ENCODE measurements at places on chromosomes 6 and 20.

GRCh38 chr6:31701666-31702404, 1.3 kb downstream of the ABHD16A start:
- DNase-seq = no peak

DNA sequence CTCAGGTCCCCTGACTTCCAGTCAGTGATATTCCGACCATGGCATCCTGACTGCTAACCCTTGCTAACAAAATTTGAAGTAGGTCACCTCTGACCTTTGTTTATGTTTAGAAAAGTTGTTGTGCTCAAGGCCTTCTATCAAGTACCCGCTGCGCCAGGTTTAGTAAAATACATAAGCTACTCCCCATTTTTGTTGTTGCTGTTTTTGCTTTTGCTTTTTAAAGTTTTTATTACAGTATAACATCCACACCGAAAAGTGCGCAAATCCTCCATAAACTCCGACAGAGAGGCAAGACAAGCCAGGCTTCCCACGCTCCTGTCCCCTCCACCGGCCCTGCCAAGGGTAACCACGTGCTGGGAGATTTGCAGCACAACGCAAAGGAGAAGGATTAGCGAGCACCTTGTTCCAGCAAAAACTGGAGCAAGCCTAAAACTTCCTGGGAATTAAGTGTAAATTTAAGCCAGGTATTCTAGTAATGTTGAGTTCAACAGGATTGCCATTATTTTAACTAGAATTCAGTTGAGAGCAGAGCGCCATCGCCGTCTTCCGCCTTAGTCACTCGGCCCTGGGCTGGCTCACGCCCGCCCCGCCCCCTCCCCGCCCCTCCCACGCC, 17.8 kb upstream of the HMGN4 start:
- DNase-seq = no peak

DNA sequence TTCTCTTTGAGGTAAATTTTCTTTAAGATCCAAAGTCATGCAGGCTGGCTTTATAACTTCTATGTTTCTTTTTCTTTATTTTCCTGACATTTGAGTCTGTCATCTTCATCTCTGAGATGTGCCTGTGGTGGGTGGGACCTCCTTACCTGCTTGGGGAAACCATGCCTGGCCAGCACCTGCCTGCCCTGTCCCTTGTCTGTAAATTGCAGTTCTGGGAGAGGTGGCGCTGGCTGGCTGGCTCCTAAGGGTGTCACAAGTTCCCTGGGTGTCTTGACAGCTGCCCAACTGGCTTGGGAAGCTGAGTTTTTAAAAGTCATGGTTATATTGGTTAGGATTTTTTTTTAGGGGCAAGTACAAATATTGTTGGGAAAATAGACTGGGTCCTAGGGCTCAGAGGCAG, 36.3 kb downstream of the SCAND1 start:
- DNase-seq = no peak

GRCh38 chr20:6081236-6081635, 27.4 kb upstream of the LRRN4 start:
- no peak for DNase-seq

DNA sequence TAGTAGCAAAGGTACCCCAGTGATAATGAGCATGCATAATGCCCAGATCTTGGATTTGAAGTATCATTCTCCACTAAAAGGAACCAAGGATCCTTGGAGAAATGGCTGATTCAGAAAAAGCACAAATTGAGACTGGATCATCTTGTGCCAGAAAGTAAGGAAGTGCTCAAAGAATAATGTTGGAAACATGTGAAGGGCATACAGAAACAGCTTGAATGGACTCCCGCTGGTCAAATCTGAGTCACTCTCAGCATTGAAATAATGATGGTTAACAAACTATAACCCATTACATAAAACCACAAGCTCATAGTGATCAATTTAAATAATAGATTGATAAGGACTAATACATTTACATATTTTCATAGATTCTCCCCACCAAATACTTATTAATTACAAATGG, 3.6 kb upstream of the OSTM1 start:
- DNase-seq = no peak

DNA sequence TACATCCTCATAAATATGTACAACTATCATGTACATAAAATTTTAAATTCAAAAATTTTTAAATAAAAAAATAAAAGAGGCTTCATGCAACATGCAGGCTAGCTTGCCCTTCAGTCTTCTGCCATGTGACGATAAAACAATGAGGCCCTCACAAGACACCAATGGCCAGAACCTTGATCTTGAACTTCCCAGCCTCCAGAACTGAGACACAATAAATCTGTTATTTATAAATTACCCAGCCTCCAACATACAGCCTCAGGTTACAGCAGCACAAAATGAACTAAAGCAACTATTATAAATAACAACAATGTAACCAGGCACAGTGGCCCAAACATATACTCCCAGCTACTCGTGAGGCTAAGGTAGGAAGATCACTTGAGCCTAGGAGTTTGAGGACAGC, 42.8 kb downstream of the SERAC1 start:
- no peak for DNase-seq

GRCh38 chr6:111478064-111478476, 4.9 kb downstream of the REV3L start:
- no peak for DNase-seq

DNA sequence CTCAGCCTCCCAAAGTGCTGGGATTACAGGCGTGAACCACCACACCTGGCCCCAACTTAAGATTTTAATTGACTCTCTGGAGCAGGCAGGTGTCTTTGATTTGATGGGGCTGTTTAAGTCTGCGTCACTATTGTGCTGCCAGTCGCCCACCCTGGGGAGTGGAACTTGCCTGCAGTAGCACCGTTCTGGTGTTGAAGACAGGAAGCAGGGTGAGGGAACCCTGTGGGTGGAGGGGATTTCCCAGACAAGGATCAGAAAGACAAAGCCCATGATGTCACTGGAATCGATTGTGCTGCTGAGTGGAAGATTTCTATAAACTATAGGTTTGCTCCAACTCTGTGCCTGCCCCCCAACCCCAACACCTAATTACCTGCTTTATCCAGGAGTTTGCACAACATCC, 11.0 kb downstream of the ALDH8A1 start:
- peak; percentile 88 for DNase-seq

GRCh38 chr6:24901698-24902328, 33.9 kb downstream of the RIPOR2 start:
- DNase-seq = no peak

GRCh38 chr6:40960742-40961430, 78.1 kb downstream of the UNC5CL start:
- DNase-seq = no peak

- no peak for DNase-seq
Observed at GRCh38 chr6:168888102-168888501, 365.5 kb downstream of the THBS2 start.

- no peak for DNase-seq
Observed at GRCh38 chr6:17240803-17241500, 40.2 kb upstream of the RBM24 start.

DNA sequence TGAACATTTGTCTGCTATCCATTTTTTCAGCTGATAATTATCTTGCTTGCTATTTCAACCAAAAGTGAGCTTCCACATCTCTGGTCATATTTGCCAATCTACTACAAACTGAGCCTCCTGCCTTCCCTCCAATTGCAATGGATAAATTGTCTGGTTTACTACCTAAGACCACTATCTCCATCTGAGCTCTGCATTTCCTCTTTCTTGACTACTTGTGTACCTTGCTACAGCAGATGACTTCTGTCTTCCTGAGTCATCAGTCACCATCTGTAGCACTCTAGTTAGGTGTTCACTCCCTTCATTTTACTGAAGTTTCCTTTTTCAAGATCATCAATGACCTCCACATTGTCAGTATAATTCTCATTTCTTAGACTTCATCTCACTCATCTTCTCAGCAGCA, 33.5 kb upstream of the PHIP start:
- no peak for DNase-seq

- peak; percentile 46 for DNase-seq
Observed at GRCh38 chr20:48738399-48739304, 89.1 kb downstream of the PREX1 start.

- no peak for DNase-seq
Observed at GRCh38 chr20:23454816-23455215, 2.1 kb upstream of the CST11 start.

All from stimulated activated CD4-positive, alpha-beta T cell treated with anti-CD3 and anti-CD28 coated beads, Interleukin-4, amount 100 ng/mL, for 4 hours (primary cell).